Fibroblast of gingiva (primary cell): ENCODE measurements at places on chromosomes 5 and 9.
A peak's percentile ranks its signal among the peaks of the same experiment; 100 is the strongest.

DNA sequence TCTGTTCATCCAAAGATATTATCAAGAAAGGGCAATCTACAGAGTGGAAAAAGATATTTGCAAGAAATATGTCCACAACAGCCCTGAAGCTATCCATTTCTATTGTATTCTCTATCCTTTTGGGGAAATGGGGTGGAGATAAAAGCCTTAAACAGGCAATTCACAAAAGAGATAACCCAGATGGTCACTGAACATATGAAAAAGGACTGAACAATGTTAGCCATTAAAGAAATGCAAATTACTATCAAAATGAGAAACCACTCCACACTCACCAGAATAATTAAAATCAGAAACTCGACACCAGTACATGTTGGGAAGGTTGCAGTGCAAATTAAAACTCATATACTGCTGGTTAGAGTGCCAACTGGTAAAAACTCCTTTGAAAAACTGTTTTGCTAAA lies 955.2 kb upstream of the DMAC1 start:
- no peak for DNase-seq

GRCh38 chr5:138752951-138753793 lies at the start of gene CTNNA1:
TSS of gene CTNNA1 (plus strand) at chr5:138753425. CDS start at chr5:138781925, 28,500 bp downstream.
- DNase-seq, result peak; percentile 71

GRCh38 chr9:15116130-15116580 lies 190.9 kb downstream of the TTC39B start:
- no peak for DNase-seq

DNA sequence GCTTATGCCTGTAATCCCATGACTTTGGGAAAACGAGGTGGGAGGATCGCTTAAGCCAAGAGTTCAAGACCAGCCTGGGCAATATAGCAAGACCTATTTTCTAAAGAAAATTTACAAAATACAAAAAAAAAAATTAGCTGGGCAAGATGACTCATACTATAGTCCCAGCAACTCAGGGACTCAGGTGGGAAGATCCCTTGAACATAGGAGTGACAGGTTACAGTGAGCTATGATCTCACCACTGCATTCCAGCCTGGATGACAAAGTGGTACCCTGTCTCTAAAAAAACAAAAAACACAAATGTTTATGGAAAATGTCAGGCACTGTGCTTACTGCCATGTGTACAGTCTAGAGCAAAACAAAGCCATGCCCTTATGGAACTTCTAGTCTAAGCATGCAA lies 823.3 kb upstream of the DMAC1 start:
- no peak for DNase-seq

- DNase-seq, result no peak
Measured at GRCh38 chr9:132457504-132458236, 47.7 kb downstream of the CFAP77 start.

GRCh38 chr9:114405294-114406034 lies 17.7 kb upstream of the AKNA start:
- DNase-seq, result peak; percentile 65

GRCh38 chr5:135996611-135997010 lies 32.2 kb upstream of the TGFBI start:
- DNase-seq, result no peak

- DNase-seq, result no peak
Measured at GRCh38 chr5:181037365-181037861, 2.7 kb upstream of the BTNL9 start.

DNA sequence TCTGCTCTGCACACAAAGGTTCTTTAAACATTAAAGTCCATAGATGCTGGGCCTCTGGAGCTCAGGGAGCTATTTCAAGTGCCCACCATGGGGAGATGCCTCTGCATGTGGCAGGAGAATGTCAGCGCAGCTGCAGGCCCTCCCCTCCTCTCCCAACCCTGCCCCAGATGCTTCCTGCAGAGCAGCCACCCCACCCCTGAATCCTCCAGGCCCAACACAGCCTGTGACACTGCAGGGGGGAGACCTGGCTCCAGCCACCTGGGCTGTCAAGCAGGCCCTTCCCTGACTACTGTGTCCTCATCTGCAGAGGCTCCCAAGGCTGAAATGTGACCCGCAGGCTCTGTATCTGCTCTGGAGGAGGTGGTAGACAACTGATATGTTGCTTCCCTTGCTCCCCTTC lies 213.9 kb downstream of the GABBR2 start:
- DNase-seq, result no peak

GRCh38 chr5:10578293-10578665 lies 14.4 kb downstream of the ANKRD33B start:
- no peak for DNase-seq

DNA sequence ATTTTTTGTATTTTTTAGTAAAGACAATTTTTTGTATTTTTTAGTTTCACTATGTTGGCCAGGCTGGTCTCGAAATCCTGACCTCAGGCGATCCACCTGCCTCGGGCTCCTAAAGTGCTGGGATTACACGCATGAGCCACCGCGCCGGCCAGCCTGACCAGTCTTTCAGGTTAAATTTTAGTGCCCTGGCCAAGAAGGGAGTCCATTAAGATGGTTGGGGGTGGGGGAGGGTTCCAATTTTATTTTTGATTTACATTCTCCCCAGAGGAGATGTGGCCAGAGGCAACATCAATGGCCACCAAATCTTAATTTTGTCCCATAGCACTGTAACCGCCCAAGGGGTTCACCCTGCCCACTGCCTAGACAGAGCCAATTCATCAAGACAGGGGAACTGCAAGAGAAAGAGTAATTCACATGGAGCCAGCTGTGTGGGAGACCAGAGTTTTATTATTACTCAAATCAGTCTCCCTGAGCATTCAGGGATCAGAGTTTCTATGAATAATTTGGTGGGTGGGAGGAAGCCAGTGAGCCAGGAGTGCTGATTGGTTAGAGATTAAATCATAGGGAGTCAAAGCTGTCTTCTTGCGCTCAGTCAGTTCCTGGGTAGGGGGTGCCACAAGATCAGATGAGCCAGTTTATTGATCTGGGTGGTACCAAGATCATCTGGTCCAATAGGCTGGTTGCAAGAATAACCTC lies 24.7 kb downstream of the TBCA start:
- DNase-seq, result no peak

- no peak for DNase-seq
Measured at GRCh38 chr5:45162974-45163373, 354.2 kb downstream of the MRPS30 start.

DNA sequence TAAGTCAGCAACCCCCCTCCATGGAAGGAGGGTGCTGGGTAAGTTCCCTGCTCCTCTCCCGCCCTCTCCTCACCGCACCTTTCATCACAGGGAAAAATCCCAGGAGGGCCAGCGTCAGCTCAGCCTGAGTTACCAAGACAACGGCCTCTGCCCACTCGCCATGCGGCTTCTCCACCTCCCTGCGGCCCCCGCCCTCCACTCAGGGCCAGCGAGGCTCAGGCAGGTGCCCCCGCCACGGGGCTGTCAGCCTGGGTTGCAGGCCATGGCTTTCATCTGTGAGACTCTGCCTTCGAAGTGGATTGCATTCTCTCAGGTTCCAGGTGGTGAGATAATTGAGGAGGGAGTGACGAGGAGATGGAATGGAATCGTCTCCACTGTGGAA lies 27.2 kb upstream of the LAMC3 start:
- no peak for DNase-seq

- DNase-seq, result no peak
Measured at GRCh38 chr9:123796094-123796493, 133.8 kb downstream of the DENND1A start.

DNA sequence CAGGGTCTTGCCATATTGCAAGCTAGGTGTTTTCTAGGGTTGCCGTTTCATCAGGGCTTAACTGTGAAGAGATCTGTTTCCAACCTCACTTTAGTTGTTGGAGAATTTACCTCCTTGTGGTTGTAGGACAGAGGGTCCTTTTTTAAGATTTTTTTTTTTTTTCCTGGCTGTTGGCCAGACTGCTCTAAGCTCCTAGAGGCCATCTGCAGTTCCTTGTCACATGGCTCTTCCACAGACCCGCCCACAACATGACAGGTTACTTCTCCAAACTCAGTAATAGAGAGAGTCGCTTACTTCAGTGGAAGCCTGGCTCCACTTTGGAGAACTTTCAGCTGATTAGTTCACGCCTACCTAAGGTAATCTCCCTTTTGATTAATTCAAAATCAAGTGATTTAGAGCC lies 543.7 kb downstream of the DMRTA1 start:
- DNase-seq, result no peak

DNA sequence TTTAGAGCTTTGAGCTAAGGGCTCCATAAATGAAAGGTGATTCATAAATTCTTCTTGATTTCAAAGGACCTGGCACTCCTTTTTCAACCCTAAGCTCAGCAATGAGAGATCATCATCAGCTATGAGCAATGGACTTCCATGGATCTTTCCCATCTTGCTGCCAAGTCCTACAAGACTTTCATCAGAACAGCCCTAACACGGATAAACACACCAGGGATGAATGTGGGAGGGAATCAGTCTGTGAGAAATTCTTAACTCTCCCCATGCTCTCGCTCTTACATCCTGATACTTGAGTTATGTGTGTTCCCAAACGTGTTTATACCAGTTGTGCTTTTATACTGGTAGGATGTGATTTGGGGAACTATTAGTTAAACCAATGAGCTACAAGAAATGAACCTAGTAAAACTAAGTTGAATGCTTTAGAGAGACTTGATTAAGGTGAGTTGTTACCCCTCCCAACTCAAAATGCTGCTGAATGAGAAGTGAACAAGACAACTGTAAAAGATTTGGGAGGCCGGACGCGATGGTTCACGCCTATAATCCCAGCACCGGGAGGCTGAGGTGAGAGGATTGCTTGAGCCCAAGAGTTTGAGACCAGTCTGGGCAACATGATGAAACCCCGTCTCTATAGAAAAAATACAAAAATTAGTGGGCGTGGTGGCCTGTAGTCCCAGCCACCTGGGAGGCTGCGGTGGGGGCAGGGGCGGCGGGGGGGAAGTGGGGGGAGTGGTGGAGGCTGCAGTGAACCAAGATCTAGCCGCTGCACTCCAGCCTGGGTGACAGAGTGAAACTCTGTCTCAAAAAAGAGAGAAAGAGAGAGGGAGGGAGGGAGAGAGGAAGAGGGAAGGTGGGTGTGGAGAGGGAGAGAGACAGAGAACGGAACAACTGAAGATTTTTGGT lies 5.2 kb upstream of the RPL26L1 start:
- peak; percentile 80 for DNase-seq

GRCh38 chr9:107952773-107953172 lies 463.2 kb upstream of the KLF4 start:
- no peak for DNase-seq

- DNase-seq, result no peak
Measured at GRCh38 chr9:13744261-13744901, 464.9 kb upstream of the MPDZ start.

- DNase-seq, result no peak
Measured at GRCh38 chr9:85892401-85892800, 48.5 kb upstream of the NAA35 start.

- DNase-seq, result no peak
Measured at GRCh38 chr5:3606121-3606831, 10.6 kb downstream of the IRX1 start.

- no peak for DNase-seq
Measured at GRCh38 chr5:25005431-25005830, 360.7 kb upstream of the CDH10 start.

DNA sequence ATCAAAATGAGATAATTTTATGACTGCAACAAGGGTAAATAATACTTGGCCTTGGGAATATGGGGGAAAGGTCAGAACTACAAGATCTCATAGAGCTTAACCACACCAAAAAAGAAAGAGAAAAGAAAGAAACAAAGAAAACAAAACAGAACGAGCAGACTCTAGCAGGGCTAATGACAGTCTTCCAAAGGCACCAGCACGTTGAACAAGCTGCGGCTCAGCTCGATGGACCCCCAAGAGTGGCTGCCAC lies 689 bp downstream of the AK3 start:
- no peak for DNase-seq
